ENCODE measurements at places on chromosomes 16 and 17.

DNA sequence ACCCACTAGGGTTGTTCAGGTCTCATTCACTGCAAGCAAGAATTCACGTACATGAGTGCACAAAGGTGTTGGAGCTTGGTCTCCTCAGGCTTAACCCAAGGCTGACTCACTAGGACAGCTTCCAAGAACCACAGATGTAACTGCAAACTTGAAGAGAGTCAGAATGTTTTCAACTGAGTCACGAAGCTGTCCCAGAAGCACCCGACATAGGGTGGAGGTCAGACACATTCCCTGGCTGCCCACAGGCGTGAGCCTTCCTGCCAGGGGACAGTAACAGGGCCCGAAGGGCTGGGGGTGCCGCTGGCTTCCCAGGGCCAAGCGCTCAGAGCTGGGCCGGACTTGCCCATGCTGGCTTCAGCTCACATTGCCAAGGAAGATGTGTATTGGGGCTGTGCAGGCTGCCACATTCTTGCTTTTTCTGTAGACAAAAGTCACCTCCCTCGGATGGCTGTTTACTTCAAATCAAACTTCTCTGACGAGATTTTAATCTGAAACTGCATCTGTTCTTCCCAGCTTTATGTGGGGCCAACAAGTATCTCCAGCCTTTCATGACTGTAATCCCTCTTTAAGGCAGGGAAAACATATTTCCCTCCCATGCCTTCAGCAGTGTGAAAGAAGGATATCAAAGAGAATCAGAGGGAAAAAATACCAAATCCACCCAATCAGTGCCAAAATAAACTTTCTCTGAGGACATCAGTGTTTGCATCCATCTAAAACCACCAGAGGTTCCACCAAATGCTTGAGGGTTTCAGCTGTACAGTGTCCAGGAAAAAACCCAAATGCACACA, 14.3 kb downstream of the CMTM3 start:
- no peak for DNase-seq

- no peak for DNase-seq
Measured at GRCh38 chr17:15284537-15284936, 19.4 kb upstream of the PMP22 start.

- DNase-seq, result no peak
Measured at GRCh38 chr17:32111141-32111771, 31.0 kb upstream of the RHOT1 start.

DNA sequence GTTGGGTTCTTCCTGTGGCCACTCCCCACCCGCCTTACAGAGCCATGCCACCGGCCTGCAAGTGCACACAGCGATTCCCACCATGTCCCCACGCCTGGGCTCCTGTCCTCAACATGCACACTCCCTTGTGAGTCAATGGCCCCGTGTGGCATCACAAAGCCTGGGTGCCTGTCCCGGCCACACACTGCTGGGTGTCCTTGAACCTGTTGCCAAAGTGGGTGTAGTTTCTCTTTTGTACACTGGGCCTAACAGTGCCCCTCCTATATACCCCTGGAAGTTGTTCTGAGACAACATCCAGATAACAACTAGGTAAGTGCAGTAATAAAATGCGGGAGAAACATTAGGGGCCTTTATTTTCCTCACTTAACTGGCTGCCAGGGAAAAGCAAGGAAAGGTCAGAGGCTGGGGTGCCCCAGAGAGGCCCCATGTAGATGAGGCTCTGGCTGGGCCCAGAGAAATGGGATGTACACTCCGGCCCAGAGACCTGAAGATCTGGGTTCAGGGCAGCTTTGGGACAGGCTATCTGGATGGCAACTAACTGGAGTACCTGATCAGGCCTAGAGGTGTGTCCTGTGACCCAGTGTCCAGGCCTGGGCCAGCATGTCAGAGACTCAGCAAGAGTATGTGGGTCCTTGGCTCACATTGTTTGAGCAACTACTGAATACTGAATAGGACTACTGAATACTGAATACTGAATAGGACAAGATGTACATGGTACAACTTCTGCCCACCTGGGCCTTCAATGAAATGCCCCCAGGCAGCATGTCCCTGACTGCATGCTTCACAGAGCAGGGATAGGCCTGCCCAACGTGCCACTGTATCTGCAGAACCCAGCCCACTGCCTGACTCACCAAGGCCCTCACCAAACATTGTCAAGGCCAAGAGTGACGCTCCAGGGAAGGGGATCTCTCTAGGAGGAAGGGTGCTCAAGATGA, 8.3 kb downstream of the ABCC3 start:
- DNase-seq, result no peak

DNA sequence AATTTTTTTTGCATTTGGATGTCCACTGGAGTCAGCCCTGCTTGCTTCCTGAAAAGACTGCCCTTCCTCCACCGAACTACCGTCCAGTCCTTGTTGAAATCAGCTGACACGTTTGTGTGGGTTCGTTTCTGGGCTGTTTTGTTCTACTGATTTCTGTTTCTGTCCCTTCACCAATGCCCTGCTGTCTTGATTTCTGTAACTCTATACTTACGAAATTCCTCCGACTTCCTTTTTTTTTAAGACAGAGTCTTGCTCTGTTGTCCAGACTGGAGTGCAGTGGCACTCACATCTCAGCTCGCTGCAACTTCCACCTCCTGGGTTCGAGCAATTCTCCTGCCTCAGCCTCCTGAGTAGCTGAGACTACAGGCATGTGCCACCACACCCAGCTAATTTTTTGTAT, 8.4 kb upstream of the GAA start:
- no peak for DNase-seq

DNA sequence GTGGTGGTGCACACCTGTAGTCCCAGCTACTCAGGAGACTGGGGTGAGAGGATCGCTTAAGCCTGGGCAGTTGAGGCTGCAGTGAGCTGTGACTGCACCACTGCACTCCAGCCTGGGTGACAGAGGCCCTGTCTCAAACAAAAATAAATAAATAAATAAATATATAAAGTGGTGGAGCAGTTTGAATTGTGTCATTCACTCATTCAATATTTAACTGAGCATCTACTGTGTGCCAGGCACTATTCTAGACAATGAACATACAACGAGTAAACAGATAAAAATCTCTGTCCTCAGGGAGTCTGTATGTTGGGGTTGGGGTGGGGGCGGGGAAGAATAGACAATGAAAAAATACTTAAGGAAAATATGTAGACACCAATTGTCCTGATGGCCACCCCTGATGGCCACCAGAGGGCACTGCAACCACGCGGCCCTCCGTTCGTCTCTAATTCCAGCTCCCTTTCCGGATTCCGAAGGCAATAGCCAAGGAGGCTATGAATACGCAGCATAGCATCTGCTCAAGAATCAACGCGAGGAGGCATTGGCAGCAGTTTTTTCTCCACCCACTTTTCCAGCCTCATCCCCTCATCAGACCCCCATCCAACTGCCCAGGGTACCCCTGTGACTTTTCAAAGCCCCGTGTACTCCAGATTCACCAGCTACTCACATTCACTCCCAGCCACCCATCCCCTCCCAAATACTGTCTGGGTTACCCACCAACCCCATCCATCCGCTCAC, 21.4 kb downstream of the QPRT start:
- DNase-seq, result peak; percentile 85

- DNase-seq, result no peak
Measured at GRCh38 chr16:381012-381788, 578 bp downstream of the PGAP6 start.

- DNase-seq, result no peak
Measured at GRCh38 chr17:38914741-38915638, 10.4 kb upstream of the LASP1NB start.

- no peak for DNase-seq
Measured at GRCh38 chr17:28573040-28573380, 1.7 kb upstream of the PIGS start.
